ENCODE measurements at places on chromosomes 5 and 9.

DNA sequence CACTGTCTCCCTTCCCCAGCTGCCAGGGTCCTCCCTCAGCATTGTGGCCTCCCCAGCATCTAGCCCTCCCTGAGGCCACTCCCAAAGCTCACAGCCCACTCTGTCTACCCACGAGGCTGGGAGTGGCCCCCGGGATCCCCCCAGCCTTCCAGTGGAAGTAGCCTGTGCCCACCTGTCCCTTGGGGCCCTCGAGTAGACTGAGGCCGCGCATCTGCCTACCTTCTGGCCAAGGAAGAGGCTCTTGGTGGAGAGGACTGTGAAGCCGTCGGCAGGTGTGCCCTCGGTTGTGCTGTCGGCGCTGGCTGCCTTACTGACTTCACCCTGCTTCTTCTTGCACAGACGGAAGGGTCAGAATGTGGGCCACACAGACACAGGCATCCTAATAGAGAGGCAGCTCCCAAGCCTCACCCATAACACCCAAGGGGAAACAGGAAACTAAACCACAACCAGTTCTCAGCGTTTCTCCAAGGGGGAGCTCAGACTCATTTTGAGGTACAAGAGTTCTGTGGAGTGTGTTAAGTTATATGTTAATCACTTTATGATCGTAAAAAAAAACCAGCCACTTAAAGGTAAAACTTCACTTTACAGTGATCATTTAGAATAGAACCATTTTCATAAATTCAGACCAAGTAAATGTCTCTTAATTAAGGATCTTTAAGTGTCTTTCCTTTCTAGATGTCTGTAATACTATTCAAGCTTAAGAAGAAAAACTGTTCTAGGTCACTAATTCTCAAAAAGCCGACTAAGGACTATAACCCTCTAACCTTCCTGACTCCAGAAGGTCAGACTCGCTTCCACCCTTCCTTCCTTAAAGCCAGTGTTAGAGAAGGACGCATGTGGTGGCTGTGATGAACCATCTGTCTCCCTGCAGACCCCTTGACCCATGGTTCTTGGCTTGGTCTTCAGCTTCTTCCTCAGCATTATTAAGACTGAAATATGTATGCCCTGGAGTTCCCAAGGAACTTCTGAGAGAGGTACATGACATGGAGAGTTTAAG lies 38.5 kb downstream of the MACROH2A1 start:
- no peak for DNase-seq

DNA sequence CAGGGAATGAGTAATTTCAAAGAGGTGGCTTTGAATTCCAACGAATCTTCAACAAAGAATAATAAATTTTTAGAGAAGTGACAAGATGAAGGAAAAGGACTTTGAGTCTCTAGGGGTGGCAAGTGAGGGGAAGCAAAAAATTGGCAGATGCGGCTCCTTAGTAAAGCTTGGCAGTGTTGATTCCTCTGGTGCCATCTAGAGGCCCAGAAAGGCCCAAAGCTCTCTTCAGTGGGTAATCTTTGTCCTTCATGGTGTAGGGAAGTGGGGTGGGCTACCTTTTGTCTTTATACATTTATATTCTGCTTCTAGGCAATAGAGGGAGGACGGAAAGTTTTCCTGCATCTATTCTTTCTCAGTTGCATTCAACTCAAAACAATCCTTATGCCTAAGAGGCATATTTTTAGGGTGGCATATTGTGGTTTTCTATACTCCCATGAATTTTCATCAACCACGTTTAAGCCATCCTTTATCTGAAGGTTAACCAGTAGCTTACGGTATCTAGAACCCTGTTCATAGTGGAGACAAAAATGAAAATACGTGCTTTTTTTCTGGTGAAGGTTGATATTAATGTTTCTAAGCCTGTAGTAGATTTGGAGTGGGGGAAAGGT lies 17.5 kb upstream of the ROPN1L start:
- DNase-seq, result no peak

DNA sequence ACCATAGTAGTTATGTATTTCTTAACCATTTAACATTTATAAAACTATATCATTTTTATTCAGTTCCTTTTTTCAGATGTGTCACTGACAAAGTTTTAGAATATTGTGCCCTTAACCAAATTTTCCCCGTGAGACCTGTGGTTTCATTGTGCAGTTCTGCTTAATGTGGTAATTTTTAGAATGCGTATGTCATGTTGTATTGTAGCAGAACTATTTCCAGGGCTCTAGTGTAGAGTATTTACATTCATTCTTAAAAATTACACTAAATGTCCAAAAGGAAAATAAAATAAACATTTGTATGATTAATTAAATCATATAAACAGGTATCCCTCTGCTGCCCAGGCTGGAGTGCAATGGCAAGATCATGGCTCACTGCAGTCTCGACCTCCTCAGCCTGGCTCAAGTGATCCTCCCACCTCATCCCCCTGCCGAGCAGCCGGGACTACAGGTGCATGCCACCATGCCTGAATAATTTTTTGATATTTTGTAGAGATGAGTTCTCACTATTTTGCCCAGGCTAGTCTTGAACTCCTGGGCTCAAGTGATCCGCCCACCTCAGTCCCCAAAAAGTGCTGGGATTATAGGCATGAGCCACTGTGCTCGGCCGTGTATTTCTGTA lies 15.4 kb downstream of the SERINC5 start:
- DNase-seq, result no peak

DNA sequence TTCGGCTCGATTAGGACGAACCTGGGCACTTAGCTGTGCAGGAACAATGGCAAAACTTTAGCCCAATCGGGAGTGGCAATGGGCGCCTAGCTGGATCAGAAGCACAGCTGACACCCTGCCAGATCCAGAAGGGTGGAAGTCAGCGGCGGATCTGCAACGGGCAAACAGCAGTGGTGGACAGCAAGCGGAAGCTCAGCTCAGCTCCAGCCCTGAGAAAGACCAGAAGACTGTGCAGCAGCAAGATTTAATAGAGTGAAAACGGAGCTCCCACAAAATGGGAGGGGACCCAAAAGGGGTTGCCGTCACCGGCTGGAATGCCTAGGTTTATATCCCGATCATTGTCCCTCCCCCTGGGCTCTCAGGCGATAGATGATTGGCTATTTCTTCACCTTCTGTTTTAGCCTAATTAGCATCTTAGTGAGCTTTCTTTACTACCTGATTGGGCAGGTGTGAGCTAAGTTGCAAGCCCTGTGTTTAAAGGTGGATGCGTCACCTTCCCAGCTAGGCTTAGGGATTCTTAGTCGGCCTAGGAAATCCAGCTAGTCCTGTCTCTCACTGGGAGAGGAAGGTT lies 1237.9 kb downstream of the CDH12 start:
- no peak for DNase-seq

GRCh38 chr5:177198738-177199137 lies 65.2 kb downstream of the NSD1 start:
- DNase-seq, result no peak

- DNase-seq, result no peak
Observed at GRCh38 chr5:173313351-173313801, 14.8 kb downstream of the STC2 start.

GRCh38 chr5:66222455-66222854 lies 78.4 kb downstream of the SREK1 start:
- DNase-seq, result no peak

- no peak for DNase-seq
Observed at GRCh38 chr5:42454216-42454995, 31.2 kb downstream of the GHR start.

DNA sequence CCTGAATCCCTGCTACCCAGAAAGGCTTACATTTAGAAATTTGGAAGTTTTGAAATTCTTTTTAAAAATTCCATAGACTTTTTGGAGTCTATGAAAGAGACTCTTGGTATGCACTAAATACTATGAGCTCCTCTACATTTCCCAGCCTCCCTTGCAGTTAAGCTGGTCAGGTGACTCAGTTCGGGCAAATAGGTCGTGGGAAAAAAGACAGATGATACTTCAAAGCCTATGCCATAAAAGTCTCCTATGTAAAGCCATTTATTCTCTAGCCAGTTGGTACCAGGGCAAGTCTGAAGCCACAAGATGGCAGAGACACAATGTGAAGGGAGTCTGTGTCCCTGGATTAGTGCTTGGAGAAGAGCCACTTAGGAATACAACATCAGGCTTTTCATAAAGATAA lies 101.8 kb downstream of the BOD1 start:
- DNase-seq, result no peak

DNA sequence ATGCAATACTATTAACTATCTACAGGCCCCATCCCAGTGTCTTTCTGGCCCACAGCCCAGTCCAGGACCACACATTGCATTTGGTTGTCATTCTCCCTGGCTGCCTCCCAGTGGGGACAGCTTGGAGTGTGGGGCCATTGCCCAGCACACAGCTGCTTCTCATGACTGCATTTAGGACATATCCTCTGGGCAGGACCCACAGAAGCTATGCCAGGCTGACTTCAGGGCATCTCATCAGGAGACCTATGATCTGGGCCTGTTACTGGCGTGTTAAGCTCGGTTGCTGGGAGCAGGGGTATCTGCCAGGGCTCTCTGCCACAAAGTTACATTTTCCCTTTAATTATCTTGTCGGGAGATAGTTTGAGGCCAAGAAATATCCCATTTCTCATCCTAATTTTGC lies 32.1 kb upstream of the CLPTM1L start:
- DNase-seq, result no peak

DNA sequence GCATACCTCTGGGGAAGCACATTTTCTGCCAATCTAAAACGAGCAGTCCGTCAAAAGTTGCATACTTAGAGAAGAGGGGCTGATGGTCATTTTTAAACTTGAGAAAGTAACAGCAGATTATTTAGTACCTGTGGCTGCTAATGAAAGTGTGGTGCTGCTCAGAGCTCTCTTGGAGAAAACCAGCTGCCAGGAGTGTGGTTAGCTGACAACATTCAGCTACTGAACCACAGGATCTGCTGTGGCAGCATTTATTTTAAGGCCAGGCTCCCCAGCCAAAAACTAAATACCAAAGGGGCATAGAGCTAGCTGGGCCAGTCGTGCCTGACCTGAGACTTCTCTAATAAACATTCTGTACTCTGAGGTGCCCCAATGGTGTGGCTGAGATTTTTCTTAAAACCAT lies 203.6 kb downstream of the EDIL3 start:
- no peak for DNase-seq

- no peak for DNase-seq
Observed at GRCh38 chr5:110038297-110038997, 348.7 kb downstream of the MAN2A1 start.

GRCh38 chr9:110605565-110605964 lies 26.0 kb upstream of the SVEP1 start:
- DNase-seq, result no peak

DNA sequence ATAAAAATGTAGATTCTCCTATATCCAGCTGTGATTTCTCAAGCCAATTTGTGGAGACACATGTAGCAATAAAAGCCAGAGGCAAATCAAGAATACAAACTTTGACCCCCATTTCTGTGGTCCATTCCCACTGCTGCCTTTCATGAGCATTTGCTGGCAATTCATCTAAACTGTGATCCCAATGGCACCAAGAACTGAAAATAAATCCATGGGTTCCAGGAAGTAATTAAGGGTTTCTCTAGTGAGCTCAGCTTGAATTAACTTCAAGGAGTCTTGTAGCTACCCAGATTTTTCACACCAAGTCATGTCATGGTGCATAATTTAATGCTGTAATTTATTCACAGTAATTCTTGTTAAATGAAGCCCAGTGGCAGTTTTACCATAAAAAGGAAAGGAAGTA lies 145.0 kb upstream of the SMC2 start:
- no peak for DNase-seq

- no peak for DNase-seq
Observed at GRCh38 chr9:128393970-128394369, 22.8 kb downstream of the URM1 start.

DNA sequence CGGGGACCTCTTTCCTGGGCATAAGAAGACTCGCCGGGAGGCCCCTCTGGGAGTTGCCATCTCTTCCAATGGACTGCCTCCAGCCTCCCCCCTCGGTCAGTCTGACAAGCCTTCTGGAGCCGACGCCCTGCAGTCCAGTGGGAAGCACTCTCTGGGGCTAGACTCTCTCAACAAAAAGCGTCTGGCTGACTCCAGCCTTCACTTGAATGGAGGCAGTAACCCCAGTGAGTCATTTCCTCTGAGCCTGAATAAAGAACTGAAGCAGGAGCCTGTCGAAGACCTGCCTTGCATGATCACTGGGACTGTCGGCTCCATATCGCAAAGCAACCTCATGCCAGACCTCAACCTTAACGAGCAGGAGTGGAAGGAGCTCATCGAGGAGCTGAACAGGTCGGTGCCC lies 28.4 kb upstream of the LTC4S start:
- DNase-seq, result no peak

- peak; percentile 70 for DNase-seq
Observed at GRCh38 chr5:138668451-138669380, 84.5 kb upstream of the CTNNA1 start.

- no peak for DNase-seq
Observed at GRCh38 chr9:127761491-127761956, 16.9 kb downstream of the SH2D3C start.

DNA sequence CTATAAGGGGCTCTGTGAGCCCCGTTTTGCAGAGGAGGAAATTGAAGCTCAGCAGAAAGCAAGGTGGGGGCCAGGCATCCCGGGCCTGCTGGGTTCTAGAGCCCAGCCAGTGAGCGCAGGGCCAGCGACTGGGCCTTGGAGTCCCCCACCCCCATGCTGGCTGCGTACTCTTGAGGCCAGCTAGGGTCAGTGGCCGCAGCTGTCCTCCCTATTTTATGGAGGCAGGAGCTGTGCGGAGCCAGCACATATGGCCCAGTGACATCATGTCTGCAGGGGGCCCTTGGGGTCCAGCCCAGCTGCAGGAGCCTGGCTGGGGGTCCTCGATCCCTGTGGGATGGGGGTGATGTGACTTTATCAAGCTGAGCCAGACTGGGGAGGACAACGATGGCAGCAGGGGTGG lies 71.3 kb downstream of the HMCN2 start:
- DNase-seq, result no peak

GRCh38 chr5:161314033-161314432 lies 232.5 kb downstream of the GABRB2 start:
- no peak for DNase-seq

- DNase-seq, result no peak
Observed at GRCh38 chr9:114433086-114433485, 45.3 kb upstream of the AKNA start.

DNA sequence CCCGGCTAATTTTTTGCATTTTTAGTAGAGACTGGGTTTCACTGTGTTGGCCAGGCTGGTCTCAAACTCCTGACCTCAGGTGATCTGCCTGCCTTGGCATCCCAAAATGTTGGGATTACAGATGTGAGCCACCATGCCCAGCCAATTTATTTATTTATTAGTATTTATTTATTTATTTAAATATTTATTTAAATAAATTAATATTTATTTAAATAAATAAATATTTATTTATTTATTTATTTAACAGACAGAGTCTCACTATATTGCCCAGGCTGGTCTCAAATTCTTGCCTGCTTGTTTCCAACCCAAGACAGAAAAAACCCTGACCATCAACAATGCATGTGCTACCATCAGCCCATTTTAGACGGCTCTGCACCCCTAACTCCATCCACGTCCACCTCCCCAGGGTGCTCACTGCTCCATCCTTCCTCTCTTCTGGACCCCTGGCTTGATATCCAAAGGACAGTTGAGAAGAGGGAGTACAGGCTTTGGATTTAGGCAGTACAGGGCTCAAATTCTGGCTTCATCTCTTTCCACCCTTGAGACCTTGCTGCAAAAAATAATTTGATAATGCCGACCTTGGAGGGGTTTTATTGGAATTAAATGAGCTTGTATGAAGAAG lies 232.6 kb downstream of the MED10 start:
- DNase-seq, result no peak

All from lower leg skin (tissue), 4 donors.